ENCODE measurements at places on chromosomes 6 and 20.

DNA sequence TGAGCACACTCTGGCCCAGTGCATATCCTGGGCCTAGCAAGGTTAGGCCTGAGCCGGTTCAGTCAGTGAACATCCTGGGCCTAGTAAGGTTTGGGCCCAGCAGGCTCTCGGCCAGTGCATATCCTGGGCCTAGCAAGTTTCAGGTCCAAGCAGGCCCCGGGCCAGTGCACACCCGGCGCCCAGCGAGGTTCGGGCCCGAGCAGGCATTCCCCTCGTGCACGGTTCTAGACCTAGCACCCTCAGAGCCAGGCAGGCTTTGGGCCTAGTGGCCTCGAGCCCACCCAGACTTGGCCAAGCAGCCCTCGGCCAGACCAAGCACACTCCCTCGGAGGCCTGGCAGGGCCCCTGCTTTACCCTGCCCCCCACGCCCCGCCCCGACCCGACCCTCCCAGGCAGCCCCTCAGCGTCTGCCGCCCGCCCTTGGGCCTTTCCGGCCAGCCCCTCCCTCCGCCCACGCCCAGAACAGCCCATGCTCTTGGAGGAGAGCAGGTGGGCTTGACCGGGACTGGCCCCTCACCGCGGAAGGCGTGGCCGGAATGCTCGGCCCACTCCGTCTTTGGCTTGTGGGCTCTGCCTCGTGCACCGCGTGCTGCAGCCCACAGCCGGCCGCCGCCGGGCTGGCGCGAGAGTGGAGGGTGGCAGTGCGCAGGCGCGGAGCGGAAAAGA, at the start of gene CTCFL:
CTCFL (minus strand) TSS at position 630 of the 666 bp plus-strand sequence. CDS start 935 bp downstream, outside the sequence.
- no peak for DNase-seq

- no peak for DNase-seq
These were observed 110.4 kb upstream of the FRMD1 start for GRCh38 chr6:168189200-168190013.

DNA sequence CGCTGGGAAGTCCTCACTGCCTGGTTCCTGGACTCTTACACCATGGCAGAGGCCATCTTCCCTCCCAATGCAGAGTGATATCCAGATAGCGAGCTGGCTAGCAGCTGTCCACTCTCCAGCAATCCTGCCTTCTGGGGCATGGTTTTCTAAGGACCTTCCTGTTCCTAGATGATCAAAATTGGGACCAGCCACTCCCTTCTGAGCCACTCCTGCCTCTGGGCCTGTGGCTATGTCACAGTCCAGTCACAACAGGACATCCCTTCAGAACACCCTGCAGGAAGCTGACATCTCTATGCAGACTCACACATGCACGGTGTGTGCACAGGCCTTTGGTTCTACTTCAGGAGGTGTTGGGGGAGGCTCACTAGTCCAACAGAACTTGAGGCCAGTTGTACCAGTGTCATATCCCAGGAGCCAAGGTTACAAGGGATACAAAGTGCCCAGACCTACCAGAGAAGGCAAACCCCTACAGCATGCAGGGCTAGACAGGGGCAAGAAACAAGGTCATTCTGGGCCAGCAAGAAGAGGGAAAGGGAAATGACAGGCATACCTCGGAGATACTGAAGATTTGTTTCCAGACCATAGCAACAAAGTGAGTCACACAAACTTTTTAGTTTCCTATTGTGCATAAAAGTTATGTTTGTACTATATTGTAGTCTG, 2.7 kb upstream of the MCCD1 start:
- no peak for DNase-seq

DNA sequence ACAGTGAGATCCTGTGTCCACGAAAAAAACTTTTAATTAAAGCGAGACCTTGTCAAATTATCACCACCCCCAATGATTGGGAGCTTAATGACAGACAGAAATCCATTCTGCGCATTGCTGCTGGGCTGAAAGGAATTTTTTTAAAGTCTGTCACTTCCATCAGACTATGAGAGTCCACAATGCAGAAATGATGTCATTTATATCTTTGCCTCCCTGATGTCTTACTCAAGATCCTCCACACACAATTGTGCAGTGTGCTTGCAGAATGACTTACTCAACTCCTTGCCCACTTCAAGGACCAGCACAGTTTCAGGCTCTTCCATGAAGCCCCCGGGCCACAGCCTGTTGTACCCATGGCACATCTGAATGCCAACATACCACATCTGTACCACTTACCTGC, 41.0 kb downstream of the GPLD1 start:
- DNase-seq: no peak
